ENCODE measurements at places on chromosomes 5 and 9.

DNA sequence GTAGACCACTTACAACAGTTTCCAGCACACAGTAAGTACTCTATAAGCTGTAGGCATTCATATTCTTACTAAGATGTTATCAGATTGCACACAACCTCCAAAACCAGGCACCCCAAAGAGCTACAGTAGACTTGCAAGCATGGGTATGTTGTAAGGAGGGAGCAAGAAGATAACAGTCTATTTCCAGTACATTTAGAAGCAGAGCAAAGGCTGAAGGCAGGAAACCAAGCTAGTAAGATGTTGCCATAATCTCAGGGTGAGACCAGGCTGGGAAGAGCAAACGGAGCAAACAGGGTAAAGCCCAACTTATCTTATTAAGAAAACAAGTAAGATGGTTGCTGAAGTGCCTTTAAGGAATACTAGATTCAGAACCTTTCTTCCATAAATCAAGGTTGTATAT, 161.1 kb downstream of the GLIS3 start:
- no peak for DNase-seq

GRCh38 chr5:113510836-113511451, 2.5 kb upstream of the YTHDC2 start:
- peak; percentile 17 for DNase-seq

DNA sequence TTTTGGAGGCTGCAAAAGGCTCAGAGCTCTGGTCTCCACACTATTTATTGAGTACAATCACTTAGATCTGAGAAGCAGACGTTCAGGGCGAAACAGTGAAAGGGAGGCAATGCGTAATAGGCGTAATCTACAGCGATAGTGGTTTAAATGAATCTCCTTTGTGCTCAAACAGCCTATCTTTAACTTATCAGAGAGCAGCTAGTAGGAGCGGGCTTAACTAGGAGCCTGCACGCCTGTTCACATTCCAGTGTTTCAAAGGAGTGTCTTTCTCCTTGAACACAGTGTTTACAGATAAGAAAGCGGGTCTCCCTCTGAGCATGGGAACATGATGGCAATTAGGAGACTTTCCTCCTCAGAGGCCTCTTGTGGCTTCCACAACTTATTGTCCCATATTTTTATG, 49.4 kb downstream of the AP3B1 start:
- no peak for DNase-seq

- no peak for DNase-seq
Measured at GRCh38 chr9:136669791-136670464, 7.2 kb downstream of the EGFL7 start.

GRCh38 chr5:128630121-128630520, 92.1 kb upstream of the FBN2 start:
- DNase-seq = no peak

DNA sequence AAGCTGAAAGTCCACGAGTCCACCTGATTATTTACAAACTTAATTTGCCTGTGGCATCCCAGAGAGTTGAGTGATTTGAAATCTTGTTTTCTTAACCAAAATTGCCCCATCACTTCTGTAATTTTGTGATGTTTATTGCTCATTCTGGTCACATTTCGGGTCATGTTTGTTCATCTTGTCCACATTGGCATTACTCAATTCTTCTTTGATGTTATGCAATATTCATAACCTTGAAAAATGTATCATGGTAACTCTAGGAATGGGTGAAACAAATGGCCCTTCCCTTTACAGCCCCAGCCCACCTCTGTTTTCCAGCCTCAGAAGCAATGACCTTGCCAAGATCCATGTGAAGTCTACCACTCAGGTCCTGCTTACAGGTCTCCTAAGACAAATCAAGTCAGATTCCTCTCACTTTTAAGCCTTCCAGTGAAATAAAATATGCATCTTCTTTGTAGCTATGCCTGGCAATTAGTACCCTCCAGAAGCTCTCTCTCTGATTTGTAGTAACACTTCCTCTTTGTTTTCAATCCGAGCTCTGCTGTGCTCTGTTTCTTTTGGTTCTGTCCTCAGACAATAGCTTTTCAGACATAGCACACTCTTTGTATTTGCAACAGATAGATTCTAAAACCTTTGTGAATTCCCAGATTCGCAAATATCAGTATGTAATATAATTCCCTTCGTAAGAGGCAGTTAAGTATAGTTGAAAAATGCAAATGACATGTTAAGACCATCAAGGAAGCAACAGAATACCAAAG, 330.3 kb upstream of the IRX1 start:
- no peak for DNase-seq

DNA sequence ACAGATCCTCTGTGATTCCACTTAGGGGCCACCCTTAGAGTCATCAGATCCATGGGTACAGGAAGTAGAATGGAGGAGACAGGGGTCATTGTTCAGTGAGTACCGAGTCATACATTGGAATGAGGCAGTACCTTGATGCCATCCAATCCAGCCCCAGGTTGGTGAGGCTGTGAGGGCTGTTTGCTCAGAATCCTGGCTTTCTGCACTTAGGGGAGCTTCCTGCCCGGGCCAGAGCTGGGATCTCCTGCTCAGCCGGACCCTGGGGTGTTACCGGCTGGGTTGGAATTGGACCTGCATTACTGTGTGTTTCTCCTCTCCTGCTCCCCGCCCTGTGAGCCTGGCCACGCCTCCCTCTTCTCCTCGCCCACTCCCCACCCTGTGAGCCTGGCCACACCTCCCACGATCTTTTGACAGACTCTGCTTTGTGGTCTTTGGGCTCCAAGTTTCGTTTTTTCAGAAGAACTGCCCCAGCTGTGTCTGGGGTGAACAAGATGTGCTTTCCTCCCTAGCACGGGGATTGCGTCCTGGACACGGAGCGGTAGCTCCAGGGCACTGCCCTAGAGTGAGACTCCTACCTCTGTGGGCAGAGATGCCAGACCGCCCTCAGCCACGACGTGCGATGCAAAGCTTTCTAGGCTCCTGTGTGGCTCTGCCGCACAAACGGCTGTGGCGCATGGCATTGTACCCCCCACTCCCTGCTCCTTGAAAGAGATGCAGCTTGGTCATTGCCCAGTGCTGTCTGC, 15.4 kb downstream of the TRAF2 start:
- no peak for DNase-seq

GRCh38 chr9:124454296-124454695, 4.0 kb downstream of the ADGRD2 start:
- no peak for DNase-seq

- DNase-seq = no peak
Measured at GRCh38 chr5:124504081-124504916, 242.1 kb downstream of the ZNF608 start.

DNA sequence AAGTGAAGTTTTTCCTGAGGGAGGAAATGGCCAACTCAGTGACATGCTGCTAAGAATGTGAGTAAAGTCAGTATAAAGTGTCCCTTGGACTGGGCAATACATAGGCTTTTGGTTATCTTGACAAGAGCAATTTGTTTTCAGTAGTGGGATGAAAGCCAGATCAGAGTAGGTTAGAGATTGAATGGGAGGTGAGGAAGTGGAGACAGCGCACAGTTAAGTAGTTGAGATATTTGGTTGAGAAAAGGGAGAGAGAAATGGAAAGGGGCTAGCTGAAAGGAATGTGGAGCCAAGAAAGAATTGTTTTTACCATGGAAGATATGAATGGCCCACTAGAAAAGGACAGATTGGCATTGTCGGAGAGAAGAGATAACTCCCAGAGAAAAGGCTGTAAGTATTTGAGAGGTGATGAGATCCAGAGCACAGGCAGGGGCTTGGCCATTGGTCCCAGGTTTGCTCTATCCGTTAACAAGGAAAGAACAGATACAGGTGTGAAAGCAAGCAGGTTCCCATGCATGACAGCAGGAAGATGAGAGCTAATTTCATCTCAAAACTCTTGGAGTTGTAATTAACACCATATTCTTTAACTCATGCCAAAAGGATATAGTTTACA, 392.0 kb downstream of the NR2F1-AS1 start:
- no peak for DNase-seq

DNA sequence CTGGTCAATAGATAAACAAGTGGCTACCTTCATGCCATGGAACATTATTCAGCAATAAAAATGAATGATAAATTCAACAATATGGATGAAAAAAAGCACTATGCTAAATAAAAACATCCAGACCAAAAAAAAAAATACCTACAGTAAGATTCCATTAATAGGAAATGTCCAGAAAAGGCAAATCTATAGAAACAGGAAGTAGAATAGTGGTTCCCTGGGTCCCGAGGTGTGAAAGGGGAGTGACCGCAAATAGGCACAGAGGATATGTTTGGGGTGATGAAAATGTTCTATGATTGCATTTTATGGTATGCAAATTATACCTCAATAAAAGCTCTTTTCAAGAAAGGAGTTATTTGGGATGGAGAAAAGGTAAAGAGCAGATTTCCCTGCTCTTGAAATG, 3.6 kb upstream of the GPR151 start:
- DNase-seq = no peak

GRCh38 chr9:134165357-134166315, 1.3 kb upstream of the RNU6ATAC start:
- no peak for DNase-seq

Measured in NCI-H1092 treated with DMSO at 0.1 percent for 48 hours (cell line).